AG08396 (cell line): ENCODE measurements at places on chromosomes 4 and X.
A peak's percentile ranks its signal among the peaks of the same experiment; 100 is the strongest.

DNA sequence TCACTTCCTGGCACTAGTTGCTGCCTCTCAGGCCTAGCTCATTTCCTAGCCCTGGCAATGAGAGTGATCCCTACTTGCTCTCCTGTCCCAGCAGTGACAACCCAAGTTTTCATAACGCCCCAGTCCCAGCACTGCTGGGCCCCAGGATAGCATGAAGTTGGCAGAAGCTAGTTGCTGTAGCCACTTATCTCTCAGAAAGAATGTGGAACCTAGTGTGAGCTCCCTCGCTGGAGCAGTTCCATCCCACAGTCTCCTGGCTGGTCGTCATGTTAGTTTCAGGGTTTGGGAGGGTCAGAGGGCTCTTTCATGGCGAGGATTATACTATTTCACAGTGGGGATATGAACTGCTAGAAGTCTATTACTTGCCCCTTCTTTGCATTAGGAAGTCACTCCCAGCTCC, 5.1 kb downstream of the PF4 start:
- peak; percentile 10 for DNase-seq

GRCh38 chr4:74805601-74806000, 11.3 kb upstream of the BTC start:
- DNase-seq, result peak; percentile 43

DNA sequence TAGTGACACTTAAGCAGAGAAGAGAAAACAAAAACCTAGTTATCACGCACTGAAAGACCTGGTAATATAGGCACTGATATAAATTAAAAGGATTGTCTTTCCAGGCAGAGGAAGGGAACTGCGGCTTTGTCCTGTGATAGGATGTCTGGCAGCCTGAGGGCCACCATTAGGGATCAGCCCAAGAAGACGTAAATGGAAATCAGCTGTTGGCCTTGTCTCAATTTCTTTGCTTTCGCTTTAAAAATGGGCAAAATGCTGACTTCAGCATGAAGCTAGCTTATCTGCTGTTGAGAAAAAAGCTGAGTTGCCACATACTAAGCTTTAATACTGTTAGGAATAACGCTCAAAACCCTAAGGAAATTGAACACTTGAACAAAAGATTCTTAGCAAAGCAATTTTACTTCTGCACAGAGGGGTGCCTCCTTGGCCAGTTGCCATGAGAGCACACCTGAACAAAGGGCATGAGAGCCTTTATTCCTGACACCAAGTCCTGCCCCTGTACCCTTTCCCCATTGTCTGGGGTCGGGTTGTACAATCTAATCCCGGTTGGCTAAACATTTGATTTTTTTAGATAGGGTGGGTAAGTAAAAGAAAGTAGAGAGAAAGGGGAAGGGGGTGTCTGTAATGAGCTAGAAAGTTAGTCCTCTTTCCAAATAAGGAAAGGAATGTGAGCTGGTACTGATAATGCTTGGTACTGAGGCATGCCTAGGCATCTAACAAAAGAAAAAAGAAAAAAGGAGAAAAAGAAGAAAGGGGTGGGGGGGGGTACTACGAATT, 85.1 kb upstream of the UCP1 start:
- peak; percentile 36 for DNase-seq

DNA sequence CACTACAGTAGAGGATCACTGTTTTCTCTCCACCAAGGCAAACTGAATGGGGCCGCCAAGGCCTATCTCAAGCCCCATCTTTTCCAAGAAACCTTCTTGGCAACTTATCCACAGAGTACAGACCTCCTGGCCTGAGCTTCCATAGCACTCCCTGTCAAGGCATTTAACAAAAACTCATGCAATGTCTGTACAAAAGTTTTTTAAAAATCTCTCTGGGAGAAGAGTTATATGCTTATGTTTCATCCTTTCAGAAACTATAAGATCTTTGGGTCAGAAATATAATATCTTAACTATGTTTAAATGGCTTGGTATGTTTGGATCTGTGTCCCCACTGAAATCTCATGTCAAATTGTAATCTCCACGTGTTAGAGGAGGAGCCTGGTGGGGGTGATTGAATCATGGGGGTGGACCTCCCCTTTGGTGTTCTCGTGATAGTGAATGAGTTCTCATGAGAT, 13.6 kb downstream of the ADAMTS3 start:
- DNase-seq, result no peak

- peak; percentile 6 for DNase-seq
These were observed 171.6 kb downstream of the PCDH10 start for GRCh38 chr4:133320576-133321170.

DNA sequence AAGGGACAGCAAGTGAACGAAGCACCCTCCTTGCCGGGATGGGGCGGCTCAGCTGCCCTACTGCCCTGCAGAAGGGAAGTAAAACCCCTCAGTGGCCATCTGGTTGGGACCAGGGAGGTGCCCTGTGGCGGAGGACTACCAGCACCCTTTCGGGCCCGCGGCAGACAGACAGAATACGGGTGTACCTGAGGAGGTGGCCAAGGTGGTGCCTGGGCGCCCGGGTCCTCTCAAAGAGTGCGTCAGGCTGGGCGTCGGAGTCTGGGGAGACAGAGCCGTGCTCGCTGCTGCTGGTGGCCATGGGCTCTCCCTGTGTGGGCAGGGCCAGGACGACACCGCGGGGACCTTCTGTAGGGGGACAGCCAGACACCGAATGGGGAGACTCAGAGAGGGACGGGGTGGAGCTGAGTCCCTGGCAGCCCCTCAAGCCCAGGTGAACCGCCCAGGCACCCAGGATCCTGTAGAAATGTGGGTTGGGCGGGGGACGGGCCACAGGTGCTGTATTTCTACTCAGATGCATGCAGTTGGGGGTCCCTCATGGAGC, 29.7 kb downstream of the PDHA1 start:
- no peak for DNase-seq

- no peak for DNase-seq
These were observed 572.1 kb downstream of the C4orf33 start for GRCh38 chr4:129668092-129668491.

GRCh38 chrX:87900320-87900908, 382.8 kb downstream of the KLHL4 start:
- no peak for DNase-seq

DNA sequence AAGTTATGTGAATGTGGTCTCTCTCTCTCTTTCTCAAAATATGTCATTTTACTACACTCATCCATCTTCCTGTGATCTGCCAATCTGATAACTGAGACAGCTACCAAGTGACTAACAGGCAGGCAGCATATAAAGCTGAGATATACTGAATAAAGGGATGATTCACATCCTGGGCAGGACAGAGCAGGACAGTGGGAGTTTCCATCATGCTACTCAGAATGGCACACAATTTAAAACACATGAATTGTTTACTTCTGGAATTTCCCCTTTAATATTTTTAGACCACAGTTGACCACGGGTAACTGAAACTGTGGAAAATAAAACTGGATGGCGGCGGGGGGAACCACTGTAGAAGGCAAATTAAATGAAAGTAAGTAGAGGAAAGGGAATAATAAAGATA, 58.6 kb upstream of the DCTD start:
- DNase-seq, result peak; percentile 36

DNA sequence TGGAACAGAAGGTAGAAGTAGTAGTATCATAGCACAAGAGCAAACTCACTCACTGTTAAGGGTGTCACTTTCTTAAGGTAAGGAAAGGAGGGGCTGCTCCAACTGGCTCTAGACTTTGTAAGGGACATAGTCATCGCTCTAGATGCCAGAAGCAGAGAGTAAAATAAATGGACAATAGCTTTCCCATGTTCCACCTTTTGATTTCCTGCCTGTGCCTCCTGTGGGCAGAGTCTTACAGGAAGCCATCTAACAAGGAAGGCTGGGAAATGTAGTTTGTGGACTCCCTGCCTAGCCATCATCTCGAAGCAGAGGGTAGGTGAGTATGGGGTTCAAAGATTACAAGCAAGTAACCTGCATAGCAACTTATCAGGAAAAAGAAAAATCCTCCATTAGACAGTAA, 1.7 kb upstream of the METTL14 start:
- no peak for DNase-seq

DNA sequence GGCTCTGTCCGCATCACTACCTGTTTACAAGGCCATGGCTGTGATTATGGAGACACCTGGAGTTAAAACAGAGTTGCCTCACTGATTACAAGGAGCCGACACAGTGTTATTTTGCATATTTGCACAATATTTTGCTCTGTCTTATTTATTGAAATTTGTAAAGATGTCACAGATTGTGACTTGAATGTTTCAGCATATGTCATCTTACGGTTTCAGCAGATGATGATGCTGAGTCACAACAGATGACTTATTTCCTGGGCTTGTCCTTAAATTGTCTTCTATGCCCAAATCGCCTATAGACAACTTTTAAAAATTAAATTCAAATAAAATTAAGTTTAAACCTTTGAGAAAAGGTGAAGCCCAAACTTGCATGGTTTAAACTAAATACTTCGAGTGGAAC, 87.1 kb upstream of the INPP4B start:
- DNase-seq, result no peak

GRCh38 chrX:98077440-98077839, 1193.7 kb downstream of the RPA4 start:
- no peak for DNase-seq

DNA sequence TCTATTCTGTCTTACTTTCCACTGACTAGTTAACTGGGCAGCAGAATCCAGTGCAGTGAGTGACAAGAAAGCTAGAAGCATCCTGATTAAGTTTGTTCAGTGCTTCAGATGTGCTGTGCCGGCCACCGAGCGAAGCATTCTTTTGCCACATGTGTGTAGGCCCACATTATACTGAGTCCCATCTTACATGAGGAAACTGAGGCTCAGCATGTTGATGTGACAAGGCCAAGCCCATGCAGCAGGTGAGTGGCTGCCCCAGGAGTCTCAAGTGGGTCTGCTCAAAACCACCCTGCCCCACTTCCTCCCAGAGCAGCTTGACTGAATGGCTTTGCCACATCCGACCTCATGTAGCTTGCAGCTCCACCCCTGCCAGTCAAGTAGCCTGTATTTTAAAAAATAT, 50.5 kb downstream of the RHOH start:
- no peak for DNase-seq

DNA sequence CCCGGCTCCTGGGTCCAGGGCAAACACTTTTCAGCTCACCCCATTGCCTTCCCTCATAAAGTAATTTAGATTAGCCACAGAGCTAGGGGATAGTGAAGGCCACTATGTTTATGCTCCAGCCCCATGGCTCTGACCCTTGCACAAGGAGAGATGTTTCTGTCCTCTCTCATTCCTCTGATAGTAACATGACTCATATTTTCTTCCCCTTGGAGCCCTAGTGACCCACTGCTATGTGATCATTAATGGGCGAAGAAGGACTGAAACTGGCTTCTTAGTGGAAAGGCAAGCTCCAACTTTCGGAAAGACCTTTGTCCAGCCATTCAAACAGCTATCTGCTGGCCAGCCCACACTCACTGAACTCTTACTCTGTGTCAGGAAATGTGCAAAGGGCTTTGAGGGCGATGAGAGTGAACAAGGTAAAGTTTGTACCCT, 12.3 kb downstream of the CLDN2 start:
- peak; percentile 42 for DNase-seq

DNA sequence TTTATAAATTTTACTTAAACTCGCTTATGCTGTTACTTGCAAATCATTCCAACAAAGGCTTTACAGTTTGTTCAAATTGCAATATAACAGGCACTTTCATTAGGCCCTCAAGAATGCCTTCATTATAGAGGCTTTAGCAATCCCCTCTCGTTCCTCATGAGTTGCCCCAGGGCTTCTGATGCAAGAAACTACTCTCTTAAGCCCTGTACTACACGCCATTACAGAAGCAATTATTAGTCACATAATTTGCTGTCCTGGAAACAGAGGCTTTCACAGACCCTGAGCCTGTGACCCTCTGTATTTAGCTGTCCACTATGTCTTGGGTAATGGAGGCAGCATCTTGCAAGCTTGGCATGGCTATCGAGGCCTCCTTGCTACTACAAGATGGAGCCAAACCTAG, 965.9 kb upstream of the DIAPH2 start:
- DNase-seq, result no peak

- no peak for DNase-seq
These were observed 557.7 kb upstream of the SLIT2 start for GRCh38 chr4:19693936-19694570.
